ENCODE measurements at places on chromosomes 3 and 15. TPM values are rescaled to one million over a fixed set of nuclear protein-coding genes. Genes with fewer than 3 reads are reported as not detected.

Gene CLDN18
- total RNA-seq, result not detected

DNA sequence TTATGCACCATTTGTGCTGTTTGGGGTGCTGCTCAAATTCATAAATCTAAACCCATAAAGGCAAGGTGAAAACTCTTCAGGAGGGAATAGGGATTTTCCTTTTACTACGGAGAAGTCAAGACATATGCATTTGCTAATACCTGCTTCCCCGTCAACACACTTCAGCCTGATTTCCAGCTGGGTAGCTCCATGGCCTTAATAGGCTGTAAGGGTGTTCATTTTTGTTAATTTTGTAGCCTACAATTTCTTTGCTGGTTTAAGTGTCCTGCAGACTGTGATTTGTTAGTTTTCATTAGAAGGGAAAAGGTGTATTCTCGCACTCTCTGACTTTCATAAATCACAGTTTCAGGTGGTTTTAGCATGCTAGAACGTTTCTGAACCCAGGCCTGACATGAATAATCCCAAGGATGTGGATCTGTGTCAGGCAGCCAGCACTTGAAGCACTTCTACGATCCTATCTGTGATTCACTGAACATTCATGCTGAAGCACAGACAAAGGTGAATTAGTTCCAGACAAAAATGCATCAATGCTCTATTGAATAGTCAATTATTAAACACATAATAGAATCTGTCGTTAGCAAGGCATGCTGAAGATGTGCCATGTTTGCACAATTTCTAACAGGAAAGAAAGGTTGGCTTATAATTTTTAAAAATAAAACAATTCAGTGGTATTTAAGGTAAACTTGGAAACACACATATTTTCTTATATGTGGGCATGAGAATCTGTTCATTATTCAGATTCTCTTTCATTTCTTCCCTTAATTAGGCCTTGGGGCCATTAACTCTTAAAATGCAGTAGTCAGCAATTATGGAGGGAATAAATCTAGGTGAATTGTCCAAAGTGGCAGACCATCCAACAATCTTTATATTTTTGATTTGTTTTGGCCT, 17.9 kb upstream of the NMNAT3 start:
- H3K27ac ChIP-seq, result no peak overlapping the region
- H3K27me3 ChIP-seq, result no peaks in the 10 kb centered on the region
- H3K36me3 ChIP-seq, result no peaks in the 10 kb centered on the region

GRCh38 chr3:4623421-4623999, 130.4 kb downstream of the ITPR1 start:
- H3K36me3 ChIP-seq, result no peaks in the 10 kb centered on the region
- H3K4me3 ChIP-seq, result no peak overlapping the region
- H3K27me3 ChIP-seq, result no peaks in the 10 kb centered on the region
- no peaks in the 10 kb centered on the region for H3K4me1 ChIP-seq

DNA sequence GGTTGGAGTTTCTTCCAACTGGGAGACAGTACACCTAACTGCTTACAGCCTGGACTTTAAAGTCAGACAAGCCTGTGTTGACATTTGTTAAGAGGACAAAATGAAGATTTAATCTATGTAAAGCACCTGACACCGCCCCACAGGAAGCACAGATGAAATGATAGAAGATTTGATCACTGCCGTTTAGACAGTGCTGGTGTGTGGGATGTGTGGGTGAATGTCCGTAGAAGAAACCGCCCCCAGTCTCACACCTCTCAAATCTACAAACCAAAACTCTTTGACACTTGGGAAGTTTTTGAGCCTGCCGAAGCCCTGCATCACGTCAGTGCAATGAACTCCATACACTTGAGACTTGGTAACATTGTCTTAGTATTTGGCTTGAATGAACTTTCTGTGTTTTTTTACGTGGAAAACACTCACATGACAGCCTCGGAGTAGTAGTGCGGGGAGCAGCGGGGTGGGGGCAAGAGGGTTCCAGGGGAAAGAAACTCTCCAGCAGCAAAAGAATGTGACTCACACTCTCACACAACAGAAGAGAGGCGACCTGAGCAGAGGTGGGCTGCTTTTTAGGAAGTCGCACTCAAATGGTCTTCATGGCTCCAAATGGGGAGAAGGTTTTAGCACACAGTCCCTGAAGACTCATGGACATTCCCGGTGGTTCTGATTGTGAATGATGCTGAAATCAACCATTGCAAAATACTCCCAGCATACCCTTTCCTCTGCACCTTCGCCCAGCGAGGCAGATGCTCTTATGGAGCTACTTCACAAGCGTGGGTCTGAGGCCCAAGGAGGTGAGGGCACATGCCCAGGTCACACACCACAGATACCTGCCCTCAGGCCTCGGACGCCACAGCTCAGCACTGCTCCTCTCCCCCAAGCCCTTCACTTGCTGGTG, 79.2 kb downstream of the SRGAP3 start:
- no peak overlapping the region for H3K4me3 ChIP-seq
- no peaks in the 10 kb centered on the region for H3K4me1 ChIP-seq
- no peaks in the 10 kb centered on the region for H3K27me3 ChIP-seq
- no peak for DNase-seq
- no peak overlapping the region for H3K27ac ChIP-seq
- no peaks in the 10 kb centered on the region for H3K36me3 ChIP-seq
